ENCODE measurements at places on chromosomes 6 and 20. TPM values are rescaled to one million over a fixed set of nuclear protein-coding genes. Genes with fewer than 3 reads are reported as not detected.
A peak's percentile ranks its signal among the peaks of the same experiment; 100 is the strongest.

DNA sequence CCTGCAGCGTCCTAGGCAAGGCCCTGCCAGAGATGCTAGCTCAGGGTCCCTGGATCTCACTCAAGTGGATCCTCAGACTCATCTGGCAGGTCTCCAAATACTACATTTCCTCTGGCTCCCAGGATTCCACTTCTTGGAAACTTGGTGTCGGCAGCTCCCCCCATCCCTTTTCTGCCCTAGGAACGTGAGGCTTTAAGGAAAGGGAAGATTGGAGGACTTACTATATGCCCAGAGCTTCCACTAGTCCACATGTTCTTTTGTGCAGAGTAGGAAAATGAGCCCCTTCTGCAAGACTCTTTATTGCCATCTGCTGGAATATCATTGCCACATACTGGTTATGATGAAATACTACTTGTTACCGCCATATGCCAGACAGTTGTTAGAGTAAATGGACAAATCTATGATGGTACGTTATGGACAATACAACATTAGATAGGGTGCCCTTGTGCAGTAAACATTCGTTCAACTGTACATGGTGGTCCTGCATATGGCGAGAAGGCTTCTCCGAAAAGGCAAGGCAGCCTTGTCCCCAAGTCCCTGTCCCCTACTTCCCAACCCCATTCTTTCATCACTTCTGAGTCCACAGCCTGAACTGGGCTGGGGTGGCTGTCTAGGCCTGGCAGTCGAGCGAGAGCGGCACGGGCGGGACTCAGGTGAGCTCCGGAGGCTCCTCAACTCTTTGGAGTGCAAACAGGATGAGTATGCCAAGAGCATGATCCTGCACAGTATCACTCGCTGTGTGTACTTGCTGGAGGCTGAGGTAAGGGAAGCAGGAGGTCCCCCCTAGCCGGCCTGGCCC, 780 bp downstream of the ARMC12 start:
- peak; percentile 41 for DNase-seq

DNA sequence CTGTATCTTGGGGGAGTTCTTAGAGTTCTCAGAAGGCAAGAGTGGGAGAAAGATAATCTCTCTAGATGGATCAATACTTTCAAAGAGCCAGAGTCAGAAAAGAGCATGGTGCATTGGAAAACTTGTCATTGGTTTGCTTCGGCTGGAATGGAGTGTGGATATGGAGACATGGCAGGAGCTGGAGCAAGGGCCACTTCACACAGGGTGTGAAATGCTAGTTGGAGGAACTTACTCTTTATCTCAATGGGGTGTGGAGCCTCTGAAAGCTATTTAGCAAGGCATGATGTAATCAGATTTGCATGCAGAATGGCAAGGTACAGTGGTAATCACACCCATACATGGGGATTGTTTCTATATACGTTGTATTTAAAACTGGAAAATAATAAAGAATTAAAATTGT, 31.5 kb upstream of the PAQR8 start:
- DNase-seq, result no peak

DNA sequence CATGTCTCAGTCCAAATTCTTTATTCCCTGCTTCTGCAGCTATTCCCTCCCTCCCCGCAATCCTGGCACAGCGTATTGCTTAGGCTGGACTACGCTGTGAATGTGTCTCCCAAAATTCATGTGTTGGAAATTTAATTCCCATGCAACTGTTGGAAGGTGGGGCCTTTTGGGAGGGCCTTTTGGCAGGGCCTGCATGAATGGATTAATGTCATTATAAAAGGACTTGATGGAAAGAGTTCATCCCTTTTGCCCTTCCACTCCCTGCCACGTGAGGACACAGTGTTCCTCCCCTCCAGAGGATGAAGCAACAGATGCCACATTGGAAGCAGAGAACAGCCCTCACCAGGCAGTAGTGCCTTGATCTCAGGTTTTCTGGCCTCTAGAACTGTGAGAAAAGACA, 20.4 kb upstream of the NOTCH4 start:
- DNase-seq, result no peak

DNA sequence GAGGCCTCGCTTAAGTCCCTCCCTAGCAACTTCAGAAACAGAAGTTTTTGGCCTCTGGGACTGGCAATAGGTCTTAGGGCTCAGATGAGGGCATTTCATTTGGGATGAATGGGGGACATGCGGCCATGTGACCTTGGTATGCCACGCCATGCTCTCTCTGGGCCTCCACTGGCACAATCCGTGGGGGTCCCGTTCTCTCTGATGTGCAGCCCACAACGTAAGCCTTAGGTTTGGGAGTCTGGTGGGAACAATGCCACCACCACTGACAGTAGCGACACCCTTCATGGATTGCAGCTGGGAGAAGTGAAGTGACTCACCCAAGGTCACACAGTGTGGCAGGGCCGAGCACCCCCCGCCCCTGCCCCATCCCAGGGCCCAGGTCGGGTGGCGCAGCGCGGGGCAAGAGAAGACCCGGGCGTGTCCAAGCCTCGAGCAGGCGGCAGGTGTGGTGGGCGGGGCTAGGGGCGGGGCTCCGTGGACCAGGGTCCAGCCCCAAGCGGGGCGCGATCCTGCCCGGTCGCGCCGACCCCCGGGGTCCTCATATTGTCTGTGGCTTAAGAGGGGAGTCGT, 864 bp upstream of the CEBPB start:
- no peak for DNase-seq

DNA sequence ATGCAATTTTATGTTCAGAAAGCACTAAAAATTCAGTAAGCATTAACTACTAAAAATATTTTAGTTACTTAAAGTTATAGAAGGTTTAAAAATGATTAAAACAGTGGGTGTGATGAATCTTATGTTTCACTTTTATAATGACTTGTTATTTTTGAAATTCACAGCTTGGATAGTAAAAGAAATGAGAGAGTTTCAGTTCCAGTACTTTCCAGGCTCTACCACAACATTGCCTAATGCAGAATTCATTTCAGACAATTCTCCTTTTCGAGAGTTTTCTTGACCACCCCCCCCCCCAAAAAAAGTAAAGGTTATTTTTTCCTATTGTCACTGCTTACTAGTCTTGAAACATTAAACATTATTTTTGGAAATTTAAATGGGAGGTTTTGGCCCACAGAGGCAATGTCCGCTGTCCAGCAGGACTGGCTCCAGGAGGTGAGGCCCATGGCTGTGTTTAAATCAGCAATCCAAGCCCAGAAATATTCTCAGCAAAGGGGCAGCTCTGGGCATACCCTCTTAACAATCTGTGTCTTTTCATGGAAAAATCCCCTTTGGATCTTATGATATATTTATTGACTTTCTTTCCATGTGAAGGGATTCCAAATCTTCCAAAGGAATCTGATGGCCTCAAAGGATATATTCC, 519.9 kb downstream of the MAFB start:
- DNase-seq, result no peak

- DNase-seq, result no peak
Measured at GRCh38 chr6:89180971-89181370, 35.1 kb downstream of the PM20D2 start.

DNA sequence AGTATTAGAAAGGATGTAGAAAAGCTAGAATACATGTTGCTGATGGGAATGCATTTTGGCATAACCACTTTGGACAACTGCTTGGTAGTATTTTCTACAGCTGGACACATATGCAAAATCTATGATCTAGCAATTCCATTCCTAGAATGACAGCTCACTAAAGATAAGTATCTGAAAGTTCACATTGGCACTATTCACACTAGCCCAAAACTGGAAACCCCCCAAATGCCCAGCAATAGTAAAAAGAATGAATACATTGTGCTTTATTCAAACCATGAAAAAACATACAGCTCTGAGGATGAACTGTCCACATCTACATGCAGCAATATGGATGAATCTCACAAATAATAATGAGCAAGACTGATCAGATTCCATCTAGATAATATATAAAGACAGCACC, 79.0 kb downstream of the PPP1R3G start:
- DNase-seq, result no peak

DNA sequence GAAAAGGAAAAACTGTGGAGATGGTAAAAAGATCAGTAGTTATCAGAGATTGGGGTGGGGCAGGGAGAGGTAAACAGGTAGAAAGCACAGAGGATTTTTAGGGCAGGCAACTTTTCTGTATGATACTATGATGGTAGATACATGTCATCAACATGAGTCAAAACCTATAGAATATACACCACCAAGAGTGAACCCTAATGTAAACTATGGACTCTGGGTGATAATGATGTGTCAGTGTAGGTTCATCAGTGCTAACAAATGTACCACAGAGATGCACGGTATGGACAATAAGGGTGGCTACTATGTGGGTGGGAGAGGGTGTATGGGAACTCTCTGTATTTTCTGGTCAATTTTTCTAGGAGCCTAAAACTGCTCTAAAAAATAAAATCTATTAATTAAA, 18.5 kb downstream of the PACSIN1 start:
- no peak for DNase-seq

GRCh38 chr6:167134448-167135328, 11.8 kb downstream of the CCR6 start:
- DNase-seq, result no peak

DNA sequence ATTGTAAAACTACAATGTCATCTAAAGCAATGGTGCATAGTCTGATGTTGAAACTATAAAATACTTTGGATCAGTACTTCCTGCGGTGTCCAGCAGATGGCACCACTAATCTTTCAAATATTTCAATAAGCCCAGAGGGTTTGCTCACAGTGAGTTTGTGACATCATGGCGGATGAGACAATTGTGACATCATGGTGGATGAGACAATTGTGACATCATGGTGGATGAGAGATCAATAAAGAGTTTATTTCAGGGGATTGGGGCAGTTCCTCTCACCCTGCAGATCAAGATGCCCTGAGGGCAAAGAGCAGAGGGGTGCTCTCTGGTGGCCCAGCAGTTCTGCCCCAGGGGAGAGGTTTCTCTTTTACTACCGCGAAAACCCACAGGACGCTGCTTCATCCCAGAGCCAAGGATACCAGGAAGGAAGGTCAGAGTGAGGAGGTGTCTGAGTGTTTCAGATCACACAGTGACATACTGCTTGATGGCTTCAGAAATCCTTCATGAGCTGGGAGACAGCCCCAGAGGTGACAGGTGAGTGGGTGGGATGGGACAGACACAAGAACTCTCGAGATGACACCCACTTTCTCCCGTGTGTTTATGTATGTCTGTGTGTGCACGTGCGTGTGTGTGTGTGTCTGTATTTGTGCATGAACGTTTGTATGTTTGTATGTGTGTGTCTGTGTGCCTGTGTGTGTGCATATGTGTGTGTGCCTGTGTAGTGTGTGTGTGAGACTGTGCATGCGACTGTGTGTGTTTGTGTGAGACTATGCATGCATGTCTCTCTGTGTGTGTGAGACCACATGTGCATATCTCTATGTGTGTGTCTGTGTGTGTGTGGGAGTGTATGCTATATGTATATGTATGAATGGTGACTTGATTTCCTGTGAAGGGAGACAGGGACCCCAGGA, 7.3 kb upstream of the ULBP2 start:
- DNase-seq, result no peak

DNA sequence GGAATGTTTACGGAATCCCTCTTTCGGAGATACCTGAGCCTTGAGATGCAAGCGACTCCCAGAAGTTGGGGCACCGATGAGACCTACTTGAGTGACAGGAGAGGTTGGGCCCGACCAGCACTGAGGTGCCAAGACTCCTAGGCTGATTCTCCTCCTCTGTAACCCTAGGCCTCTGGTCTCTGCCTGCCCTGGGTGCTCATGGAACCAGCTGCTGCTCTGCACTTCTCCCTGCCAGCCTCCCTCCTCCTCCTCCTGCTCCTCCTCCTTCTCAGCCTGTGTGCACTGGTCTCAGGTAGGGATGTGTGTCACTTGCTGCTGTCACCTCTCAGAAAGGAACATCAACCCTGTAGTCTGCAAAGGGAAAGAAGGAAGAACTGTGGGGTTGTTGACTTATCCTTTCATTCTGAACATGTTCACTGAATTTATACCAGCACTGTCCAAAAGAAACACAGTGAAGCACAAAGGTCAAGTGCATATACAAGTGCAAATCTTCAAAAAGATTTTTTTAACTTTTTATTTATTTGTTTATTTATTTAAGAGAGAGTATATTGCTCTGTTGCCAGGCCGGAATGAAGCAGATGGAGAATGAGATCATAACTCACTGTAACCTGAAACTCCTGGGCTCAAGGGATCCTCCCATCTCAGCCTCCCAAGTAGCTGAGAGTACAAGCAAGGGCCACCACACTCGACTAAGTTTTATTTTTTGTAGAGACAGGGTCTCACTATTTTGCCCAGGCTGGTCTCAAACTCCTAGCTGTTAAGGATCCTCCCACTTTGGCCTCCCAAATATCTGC, 913 bp downstream of the BTN2A2 start:
- no peak for DNase-seq

DNA sequence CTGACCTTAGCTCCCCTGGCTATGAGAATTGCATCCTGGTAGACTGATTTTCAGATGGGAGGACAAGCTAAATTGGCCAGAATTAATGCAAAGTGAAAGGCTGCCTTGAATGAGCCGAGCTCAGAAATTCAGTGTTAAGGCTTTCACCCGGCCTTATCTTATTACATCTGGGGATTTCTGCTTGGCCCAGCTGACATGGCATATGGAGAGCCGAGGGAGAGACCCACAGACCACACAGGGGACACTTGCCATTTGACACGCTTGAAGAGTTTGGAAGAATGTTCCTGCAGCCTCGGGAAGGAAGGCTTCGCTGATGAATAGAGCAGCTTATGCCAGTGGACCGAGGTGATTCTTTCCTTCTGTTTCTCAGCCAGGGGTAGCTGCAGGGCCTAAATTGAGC, 9.0 kb downstream of the MOCS3 start:
- peak; percentile 18 for DNase-seq

DNA sequence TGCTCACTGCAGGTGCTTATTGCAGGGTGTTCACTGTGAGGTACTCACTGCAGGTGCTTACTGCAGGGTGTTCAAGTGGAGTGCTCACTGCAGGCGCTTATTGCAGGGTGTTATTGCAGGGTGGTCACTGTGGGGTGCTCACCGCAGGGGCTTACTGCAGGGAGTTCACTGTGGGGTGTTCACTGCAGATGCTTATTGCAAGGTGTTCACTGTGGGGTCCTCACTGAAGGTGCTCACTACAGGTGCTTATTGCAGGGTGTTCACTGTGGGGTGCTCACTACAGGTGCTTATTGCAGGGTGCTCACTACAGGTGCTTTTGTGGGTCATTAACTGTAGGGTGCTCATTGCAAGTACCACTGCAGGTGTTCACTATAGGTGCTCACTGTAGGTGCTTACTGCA, 20.2 kb downstream of the APMAP start:
- DNase-seq, result no peak

- no peak for DNase-seq
Measured at GRCh38 chr6:110688661-110689268, 126.5 kb downstream of the CDK19 start.

GRCh38 chr20:16476032-16476431, 97.2 kb downstream of the KIF16B start:
- peak; percentile 40 for DNase-seq

PTCHD4 gene
- 1.6 TPM for polyA plus RNA-seq

KIF25 gene
- polyA plus RNA-seq, result 1.1 TPM

PRIM2 gene
- polyA plus RNA-seq, result 16.4 TPM

FOXP4 gene
- polyA plus RNA-seq, result 31.5 TPM

Data from right renal pelvis (tissue), 4 donors.